Stimulated activated CD8-positive, alpha-beta memory T cell treated with anti-CD3 and anti-CD28 coated beads, Interleukin-12 subunit alpha, Interleukin-12 subunit beta, amount 100 ng/mL, for 1 hour (primary cell): ENCODE measurements at places on chromosomes 5 and 9.

GRCh38 chr9:125189011-125189360 is 617 bp downstream of the PPP6C start:
- no peak for DNase-seq

- DNase-seq, result no peak
Observed at GRCh38 chr5:99674101-99674500, 745.3 kb upstream of the CHD1 start.

- no peak for DNase-seq
Observed at GRCh38 chr9:15670246-15670645, 117.4 kb downstream of the CCDC171 start.

GRCh38 chr9:37337301-37337890 is 85.1 kb upstream of the GRHPR start:
- DNase-seq, result no peak

GRCh38 chr5:109701252-109701651 is 11.5 kb downstream of the MAN2A1 start:
- no peak for DNase-seq

GRCh38 chr9:20473515-20474013 is 148.7 kb downstream of the MLLT3 start:
- DNase-seq, result no peak

GRCh38 chr5:54383225-54383901 is 72.1 kb upstream of the HSPB3 start:
- no peak for DNase-seq

DNA sequence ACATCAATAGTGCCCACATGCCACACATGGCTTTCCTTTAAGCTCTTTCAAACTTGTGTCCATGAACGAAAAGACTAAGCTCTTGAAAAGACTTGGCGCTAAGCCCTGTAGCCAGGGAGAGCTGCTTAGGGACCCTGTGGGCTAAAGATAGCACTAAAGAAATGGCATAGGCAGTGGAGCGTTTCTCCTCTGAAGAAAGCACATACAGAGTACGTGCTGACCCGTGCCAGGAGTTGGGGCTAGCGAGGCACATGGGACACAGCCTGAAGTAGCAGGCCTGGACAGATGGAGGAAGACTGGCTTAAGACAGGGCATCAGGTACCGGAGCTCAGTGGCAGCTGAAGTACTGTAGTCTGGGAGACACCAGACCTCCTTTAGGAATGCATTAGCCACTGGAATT is 39.7 kb downstream of the ADGRV1 start:
- DNase-seq, result no peak

GRCh38 chr5:1479581-1480188 is 34.4 kb upstream of the SLC6A3 start:
- peak; percentile 25 for DNase-seq

- no peak for DNase-seq
Observed at GRCh38 chr5:40464511-40464910, 215.2 kb upstream of the PTGER4 start.

DNA sequence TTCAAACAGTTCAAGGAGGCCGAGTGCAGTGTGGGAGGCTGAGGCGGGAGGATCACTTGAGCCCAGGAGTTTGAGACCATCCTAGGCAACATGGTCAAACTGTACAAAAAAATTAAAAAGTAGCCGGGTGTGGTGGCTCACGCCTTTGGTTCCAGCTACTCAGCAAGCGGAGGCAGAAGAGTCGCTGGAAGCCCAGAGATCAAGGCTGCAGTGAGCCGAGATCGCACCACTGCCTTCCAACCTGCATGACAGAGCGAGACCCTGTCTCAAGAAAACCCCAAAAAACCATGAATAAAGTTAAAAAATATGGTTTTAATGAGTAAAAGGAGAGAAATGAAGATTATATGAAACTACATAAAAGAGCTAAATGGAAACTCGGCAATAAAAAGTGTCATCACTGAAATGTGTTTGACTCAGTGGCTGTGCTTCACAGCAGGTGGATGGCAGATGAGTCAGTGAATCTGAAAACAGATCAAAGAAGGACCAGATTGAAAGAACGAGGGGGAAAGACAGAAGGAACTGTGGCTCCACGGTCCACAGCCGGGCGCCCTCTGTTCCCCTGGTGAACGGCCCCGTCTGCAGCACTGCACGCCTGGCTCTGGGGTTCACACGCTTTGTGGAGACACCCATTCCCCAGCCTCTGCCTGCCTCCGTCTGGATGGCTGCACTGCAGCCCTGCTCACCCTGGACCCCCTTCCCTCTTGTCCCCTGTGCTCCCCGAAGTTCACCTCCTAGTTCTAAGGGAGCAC is 25.1 kb downstream of the EXD3 start:
- DNase-seq, result no peak

DNA sequence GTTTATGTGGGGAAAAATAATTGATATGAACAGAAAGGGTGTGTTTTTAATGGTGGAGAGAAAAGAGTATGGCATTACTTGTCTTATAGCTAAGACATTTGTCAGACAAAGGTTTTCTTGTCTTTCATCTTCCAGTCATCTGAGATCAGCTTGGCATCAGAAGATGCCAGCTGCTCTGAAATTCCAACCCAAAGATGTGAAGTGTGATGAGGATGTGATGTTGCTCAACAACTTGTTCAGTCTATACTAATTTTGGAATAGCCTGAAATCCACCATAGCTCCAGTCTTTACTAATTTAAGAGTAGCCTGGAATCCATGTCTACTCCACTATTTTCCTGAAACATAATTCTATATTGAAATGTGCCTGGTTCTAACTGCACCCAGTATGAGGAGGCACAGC is 182.3 kb downstream of the CFAP90 start:
- DNase-seq, result no peak

- DNase-seq, result no peak
Observed at GRCh38 chr9:18689921-18690320, 216.0 kb downstream of the ADAMTSL1 start.
